ENCODE measurements at places on chromosomes 6 and 20.

- peak; percentile 42 for DNase-seq
These were observed at the start of gene FUCA2 for GRCh38 chr6:143510991-143511891. Gene FUCA2 (minus strand): TSS chr6:143511720. CDS start chr6:143511634, 86 bp downstream.

- DNase-seq: no peak
These were observed 6.9 kb downstream of the NT5E start for GRCh38 chr6:85456782-85457181.

DNA sequence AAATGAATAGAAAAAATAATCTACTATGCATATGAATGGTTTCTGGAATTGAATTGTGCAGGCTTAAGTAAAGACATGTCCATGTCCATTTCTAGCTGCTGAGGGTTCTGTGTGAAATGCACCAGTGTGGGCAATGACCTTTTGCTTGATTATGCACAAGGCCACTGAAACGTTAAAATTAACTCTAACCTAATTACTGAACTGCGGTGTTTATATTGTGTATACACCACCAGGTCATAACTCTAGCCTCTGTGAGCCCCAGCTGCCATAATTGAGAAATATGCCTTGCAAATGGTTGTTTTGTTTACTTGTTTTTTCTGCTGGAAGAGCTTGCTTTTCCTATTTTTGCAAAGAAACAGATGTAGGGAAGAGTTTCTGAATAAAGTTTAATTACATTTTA lies 46.1 kb downstream of the RSPO3 start:
- DNase-seq: no peak

DNA sequence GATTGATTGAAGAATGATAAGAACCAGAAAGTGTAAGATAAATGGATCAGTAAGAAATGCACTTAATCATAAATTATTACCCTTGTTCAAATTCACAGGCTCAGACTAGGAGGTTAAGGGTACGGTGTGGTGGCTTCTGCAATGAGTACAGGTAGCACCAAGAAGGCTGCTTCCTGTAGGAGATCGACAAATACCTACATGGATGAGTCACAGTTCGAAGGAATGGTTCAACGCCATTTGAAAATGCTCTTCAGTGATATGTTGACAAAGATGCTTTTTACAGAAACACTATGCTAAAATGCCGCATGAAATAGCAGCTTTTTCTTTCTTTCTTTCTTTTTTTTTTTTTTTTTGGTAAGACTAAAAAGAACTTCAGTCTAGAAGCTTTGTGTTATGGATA lies 116.2 kb downstream of the DTNBP1 start:
- DNase-seq: no peak

DNA sequence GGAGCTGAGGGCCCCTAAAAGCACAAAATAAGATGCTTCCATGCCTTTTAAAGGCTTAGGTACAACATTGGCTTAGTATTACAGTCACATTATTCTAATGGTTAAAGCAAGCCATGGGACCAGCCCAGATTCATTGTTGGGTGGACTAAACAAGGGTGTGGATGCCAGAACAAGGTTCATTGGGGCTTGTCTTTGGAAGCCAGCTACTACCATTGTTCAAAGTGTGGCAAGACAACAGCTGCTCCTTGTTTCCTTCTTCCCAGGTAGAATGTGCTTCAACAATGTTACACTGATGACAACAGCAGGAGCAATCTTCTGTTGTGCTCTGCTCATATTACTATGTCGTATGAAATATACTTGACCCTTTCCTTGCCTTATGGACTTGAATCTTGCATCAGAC lies 261.5 kb downstream of the TBC1D7 start:
- no peak for DNase-seq

DNA sequence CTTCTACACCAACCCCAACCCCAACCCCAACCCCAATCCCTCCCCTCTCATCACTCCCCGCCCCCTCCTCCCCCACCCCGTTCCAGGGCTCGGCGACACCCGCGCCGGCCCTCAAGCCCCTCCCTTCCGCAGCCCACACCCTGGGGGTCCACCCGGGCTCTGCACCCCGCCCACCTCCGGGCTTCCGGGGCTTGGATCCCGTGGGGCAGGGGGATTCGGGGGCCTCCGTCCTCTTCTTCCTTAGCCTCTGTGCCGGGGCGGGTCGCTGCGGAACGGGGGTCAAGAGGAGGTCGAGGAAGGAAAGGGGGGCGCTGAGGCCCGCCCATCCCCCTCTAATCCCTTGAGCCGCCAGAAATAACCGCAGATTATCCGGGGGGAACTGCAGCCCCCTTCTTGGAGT lies 690 bp downstream of the TULP1 start:
- no peak for DNase-seq

DNA sequence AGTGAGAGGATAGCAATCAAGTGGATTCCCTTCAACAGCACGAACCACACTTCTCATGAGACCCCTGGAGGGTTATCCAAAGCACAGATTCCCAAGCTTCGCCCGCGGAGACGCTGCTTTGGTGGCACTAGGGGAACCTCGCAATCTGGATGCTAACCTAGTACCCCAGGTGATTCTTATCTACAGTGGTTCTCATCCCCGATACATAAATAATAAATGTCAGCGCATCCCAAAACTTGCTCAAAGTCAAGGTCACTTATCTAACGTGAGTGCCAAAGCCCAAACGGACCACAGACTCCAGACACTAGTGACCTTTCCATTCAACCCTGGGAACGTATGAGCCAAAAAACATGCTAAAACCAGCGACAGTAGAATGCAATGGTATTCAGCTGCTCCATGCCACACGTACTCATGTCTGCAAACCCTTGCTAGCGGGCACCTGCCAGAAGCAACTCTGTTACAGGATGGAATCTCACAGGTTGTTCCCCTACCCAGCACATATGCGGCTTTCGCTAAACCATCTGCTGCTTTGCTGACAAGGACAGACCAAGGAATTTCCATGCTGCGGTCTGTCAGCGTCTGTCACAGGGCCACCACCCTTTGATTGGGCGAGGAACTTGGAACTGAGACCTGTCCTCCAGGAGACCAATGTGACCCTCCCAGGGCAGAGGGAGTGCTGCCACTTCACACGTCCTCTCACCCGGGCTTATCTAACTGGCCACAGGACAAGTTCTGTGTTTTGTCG lies 16.8 kb downstream of the MYLK4 start:
- no peak for DNase-seq

GRCh38 chr6:143542888-143543287 lies 31.4 kb upstream of the FUCA2 start:
- no peak for DNase-seq

DNA sequence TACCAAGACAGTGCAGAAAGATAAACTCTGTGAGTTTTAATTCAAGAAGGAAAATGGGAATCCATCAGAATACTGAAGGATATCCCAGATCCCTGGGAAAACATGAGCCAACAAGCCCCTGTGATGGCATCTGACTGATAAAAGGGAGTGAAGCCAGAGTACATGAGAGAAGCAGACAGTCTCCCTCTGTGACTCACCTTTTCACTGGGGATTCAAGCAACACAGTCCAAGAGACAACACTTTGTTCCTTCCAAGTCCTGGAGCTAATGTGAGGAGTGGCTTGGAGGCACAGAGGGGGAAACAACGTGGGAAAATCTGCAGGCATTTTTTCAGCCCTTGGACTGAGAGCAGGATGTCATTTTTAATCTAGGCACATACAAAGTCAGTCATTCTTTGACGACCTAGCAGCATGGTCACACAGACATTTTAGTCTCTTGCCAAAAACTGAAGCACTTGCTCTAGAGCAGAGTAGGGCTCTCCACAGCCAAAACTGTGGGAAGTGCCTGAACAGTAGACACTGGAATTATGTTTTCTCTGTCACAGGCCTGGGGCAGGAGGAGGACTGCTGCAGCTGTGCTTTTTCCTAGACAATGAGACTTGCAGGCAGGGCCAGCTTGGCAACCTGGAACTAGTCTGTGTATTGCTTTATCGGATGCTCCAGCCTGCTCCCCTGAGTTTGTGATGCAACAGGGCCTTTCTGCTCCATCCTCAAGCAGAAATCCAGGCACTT lies 465.0 kb upstream of the GJE1 start:
- no peak for DNase-seq

DNA sequence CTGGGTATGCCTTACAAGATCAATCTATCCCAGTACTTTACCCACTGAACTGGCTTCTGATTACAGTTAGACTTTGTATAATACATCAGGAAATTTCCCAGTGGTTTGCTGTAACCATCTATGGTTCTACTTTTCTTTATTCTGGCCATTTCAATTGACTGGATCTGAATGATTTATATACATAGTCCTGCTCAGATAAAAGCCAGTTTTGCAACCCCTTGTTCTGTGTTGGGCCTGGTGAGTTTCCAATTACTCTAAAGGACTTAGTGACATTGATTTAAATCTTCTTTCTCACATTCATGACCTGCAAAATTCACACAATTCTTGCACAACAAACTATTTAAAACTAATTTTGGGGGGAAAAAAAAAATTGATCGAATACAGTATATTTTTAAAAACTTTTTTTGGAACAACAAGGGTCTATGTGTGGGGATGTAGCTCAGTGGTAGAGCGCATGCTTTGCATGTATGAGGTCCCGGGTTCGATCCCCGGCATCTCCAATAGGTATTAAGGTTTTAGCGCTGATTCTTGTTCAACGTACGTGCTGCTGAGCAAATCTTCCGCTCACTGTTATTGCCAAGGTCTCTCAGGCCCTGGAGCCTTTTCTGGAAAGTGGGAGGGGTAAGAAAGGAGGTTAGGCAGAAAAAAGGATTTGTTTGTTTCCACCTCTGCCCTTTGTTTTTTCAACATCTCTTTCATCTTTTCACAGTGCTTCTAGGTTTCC lies 117.5 kb downstream of the GPX5 start:
- DNase-seq: peak; percentile 2

GRCh38 chr20:24461848-24462247 lies 7.6 kb upstream of the SYNDIG1 start:
- no peak for DNase-seq

GRCh38 chr6:7604003-7604402 lies 14.0 kb downstream of the SNRNP48 start:
- no peak for DNase-seq

DNA sequence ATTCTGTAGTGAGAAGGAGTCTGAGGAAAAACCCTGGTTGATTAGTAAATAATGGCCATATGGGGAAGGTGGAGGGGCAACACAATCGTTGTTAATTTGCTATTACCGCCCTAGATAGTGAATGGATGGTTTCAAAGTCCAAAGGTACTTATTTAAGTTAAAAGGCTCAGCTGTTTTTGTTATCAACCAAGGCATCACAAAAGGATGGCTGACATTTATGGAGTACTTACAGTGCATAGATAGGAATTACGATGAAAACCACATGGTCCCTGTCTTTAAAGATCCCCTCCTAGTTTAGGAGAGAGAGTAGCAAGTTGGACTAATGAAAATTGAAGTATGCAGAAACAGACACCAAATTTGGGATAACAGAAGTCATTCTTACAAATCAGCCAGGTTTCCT lies 319.6 kb downstream of the CDKAL1 start:
- no peak for DNase-seq
